ENCODE measurements at places on chromosomes 13 and 19.

DNA sequence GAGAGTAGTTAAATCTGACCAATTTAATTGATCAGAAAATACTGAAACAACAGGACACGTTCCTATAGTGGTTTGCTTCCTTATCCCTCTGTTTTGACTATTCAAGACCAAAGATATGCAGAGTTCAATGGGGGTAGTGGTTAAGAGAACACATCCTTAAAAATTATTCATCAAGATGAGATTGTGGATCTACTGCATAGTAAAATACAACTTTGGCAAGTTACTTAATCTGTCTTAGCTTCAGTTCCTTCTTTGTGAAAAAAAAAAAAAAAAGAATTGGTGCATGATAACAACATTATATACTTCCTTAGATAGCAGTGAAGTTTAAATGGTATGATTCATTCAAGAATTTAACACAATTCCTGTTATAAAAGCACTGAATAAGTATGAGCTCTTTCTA is 552.1 kb downstream of the DCT start:
- no peak for DNase-seq

DNA sequence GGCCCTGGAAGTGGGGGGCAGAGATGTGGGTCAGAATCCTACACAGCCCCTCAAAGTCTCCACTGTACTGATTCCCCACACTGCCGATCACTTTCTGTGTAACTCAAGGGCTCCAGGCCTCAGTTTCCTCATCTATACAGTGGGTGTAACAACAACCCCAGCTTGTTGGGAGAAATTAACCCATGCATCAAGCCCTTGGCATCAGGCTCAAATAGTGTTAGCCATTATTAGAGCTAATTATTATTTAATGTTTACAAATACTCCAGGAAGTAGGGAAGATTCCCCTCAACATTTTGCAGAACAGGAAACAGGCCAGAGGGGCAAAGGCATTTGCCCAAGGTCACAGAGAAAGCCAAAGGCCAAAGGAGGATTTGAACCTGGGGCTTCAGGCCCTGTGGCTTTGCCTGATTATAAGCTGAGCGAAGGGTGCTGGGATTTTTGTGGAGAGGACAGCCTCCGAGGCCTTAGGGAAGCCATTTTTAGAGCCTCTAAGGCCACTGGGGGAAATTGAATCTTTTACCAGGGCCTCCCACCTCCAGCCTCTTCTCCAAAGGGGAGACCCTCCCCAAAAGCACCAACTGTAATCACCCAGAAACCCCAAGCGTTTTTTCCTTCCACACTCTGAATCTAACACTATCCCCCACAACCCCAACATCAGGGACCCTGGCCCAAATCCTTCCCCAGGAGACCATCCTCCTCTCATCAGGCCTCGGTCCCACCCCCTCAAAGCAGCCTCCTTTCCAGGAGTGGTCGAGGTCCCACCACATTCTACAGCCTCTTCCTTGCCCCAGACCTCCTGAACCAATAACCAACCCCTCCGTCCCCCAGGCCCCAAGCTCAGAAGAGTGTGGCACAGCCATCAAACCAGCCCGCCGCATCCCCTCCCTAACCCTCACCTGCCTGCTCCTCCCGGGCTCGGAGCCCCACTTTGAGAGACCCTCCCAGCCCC is 1.1 kb downstream of the FKBP8 start:
- DNase-seq = no peak

DNA sequence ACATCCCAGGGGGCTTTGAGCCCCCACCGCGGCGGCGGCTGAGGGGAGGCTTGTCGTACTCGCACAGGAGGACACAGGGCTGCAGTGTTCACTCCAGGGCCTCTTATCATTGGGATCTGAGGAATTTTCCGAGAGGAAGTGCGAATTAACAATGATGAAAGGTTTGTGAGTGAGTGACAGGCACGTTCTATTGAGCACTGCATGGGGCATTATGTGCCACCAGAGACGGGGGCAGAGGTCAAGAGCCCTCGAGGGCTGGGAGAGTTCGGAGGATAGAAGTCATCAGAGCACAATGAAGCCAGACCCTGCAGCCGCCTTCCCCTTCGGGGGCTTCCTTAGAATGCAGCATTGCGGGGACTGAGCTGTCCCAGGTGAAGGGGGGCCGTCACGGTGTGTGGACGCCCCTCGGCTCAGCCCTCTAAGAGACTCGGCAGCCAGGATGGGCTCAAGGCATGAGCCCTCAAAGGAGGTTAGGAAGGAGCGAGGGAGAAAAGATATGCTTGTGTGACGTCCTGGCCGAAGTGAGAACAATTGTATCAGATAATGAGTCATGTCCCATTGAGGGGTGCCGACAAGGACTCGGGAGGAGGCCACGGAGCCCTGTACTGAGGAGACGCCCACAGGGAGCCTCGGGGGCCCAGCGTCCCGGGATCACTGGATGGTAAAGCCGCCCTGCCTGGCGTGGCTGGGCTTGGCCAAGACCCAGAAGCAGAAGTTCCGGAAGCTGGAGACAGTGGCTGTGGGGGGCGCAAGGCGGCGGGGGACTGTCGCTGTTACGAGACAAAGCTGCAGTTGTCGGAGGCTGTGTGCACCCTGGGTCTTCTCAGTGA is 53.9 kb downstream of the MCF2L start:
- no peak for DNase-seq

GRCh38 chr13:33204130-33204927 is 81.2 kb downstream of the STARD13 start:
- no peak for DNase-seq

Data from NCI-H460 (cell line).